ENCODE measurements at places on chromosomes 6 and 20.

- DNase-seq: no peak
Measured at GRCh38 chr6:4093288-4093687, 14.4 kb upstream of the FAM217A start.

DNA sequence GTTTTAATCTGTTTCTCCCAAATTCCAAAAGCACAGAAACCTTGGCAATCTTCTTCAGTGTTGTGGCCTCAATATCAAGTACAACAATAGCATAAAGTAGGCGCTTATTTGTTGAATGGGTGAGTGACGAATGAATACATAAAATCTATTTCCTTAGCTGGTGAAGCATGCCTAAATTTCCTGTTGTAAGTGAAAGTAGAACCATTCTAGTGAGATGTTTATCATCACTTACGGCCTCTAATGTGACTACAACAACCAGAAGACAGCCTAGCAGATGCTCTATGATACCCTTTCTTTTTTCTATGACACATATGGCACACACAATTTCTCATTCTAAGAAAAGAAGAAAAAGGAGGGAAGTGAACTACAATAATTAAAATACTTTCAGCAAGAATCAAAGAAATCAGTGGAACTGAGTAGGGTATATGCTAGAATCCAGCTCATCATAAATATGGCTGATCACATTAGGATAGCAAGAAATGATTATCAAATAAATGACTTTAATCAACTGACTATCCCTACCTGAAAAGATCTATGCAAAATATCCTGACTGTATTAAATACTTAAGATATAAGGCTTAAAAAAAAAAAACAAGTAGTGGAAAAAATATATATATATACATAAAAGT lies 67.4 kb downstream of the BTBD9 start:
- DNase-seq: no peak

GRCh38 chr6:75431379-75431778 lies 62.2 kb downstream of the FILIP1 start:
- DNase-seq: no peak

DNA sequence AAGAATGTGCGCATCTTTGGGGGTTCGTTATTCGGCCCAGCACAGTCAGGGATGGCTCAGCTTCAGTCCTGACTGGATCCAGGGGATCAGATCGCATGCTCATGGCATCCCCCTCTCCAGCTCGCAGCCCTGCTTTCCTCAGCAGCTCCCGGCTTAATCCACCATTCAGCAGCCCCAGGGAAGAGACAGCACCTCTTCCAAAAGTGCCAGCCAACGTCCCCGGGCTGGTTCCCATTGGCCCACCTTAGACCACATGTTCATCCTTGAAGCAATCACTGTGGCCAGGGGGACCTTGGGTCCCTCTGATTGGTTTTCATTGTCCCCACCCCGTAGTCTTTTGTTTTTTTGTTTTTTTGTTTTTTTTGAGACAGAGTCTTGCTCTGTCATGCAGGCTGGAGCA lies 188.7 kb downstream of the ZMYND8 start:
- no peak for DNase-seq

DNA sequence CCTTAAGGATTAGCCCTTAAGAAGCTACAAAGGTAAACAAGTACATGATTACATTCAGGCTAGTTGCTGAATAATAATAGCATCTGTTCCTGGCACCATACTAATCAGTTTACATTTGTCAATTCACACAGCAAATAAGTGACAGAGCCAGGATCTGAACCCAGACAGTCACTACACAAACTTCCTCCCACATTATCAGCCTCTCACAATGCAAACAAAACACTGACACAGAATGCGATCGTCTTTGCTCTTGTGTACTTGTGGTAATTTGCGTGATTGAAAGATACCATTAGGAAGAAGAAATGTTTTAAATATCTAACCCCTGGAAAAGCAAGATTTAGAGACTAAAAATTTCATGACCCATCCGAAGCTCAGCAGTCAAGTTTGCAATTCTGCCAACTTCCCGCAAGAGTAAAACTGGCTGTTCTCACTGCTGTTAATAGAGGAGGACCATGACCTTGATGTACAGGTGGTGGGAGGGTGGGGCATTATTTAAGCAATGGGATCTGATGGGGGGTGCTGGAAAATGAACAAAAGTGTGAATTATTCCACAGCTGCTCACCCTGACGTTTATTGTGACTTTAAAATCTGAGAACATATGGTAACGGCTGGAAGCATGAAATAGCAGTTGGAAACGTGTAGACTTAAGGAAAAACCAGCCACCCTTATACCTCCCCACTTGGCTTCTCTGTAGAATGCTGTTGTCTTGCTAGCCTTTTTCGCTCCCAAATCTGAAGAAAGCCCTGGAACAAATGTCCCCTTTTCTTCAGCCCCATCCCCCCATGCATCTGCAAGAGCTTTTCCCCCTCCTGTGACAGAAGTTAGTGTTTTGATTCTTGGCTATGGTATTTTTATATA lies 95.3 kb upstream of the ARMC2 start:
- DNase-seq: no peak

DNA sequence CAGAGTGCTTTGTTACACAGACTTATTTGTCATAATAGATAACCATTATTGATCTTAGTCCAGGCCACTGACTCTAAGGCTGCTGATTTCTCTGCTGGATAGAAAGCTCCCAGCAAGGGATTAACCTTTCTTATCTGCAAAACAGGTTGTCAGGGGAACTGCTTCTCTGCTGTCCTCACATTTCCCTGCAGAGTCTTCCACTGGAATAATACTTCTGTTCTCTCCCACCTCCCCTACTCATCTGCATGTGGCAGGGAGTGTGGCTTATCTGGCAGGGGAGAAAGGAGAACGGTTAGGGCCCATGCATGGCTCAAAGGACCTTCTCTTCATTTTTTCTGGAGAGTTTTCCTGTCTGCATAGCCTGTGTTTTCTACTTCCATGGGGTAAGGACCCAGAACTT lies 86.2 kb downstream of the LAMP5 start:
- no peak for DNase-seq

- no peak for DNase-seq
Measured at GRCh38 chr20:10611357-10611756, 62.4 kb downstream of the JAG1 start.

DNA sequence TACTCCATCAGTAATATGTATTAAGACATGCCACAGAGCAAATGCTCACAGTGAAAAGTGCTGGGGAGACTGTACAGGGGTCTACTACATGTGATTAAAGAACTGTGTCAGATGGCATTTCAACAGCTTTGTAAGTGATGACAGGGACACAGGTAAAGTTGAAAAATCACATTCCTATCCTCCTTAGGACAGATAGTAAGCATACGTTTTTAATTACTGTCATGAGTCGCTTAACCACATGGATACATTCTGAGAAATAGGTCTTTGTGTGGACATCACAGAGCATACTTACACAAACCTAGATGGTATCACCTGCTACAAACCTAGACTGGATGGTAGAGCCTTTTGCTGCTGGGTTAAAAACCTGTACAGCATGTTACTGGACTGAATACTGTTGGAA lies 645.8 kb upstream of the AGPAT4 start:
- no peak for DNase-seq

DNA sequence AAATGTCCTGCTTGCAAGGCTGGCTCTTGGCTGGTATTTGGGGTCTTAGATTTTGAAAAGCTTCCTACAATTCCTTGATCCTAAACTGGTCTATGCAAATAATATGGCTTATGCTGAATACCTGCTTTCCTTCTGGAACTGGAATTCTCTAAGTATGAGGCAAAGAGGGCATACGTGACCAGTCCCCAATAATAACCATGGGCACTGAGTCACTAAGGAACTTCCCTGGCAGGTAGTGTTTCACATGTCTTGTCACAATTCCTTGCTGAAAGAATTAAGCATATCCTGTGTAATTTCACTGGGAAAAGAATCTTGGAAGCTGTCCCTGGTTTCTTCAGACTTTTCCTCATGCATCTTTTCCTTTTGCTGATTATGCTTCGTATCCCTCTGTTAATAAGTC lies 106.5 kb downstream of the MMS22L start:
- DNase-seq: no peak

- DNase-seq: no peak
Measured at GRCh38 chr6:151733680-151734320, 73.7 kb upstream of the ESR1 start.

- DNase-seq: no peak
Measured at GRCh38 chr20:45156713-45157112, 18.0 kb upstream of the PI3 start.

GRCh38 chr6:165695722-165696515 lies 32.9 kb upstream of the PDE10A start:
- no peak for DNase-seq

DNA sequence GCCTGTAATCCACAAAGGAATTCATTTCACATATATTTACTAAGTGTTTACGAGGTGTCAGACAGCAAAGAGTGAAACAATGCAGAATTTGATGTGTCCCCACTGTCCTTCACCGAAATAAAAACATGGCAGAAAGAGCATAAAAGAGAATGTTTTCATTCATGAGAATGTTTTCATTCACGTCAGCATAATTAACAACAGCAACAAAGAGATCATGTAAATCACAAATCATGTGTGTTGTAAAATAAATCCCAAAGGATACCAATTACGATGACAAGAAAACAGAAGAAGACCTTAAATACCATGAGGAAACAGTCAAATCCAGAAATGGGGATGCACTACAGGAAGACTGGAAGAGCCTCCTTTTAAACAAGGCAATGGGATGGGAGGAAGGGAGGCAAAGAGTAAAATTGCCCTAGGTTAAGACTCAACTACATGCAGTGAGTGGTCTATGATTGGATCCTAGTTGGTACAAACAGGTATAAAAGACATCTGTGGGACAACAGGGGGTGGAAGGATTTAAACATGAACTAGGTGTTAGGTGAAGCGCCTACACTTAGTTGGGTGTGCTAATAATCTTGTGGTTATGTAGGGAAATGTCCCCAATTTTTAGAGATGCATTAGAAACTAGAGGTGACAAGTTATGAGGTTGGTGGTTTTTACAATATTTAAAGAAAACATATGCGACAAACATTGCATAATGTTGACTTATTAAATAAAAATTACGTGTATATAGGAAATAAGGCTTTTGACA lies 1.5 kb downstream of the ZSCAN31 start:
- no peak for DNase-seq

- no peak for DNase-seq
Measured at GRCh38 chr6:132526461-132526860, 11.6 kb upstream of the TAAR9 start.

GRCh38 chr6:3910106-3910663 lies 61.0 kb downstream of the FAM50B start:
- DNase-seq: no peak

DNA sequence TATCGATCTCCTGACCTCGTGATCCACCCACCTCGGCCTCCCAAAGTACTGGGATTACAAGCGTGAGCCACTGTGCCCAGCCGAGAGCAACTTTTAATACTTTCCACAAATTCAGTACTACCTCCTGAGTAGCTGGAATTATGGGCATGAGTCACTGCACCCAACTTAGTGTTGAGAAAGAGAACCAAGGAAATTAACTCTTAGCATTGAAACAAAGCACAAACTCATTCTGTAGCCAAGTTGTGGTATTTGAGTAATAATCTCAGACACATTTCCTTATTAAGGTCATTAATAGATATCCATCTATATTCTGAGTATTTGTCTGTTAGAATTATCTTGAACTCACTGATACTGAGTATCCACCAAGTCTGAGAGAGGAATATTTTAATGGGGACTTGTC lies 14.3 kb upstream of the ELOVL2 start:
- DNase-seq: no peak
